ENCODE measurements at places on chromosomes 4 and X.
A peak's percentile ranks its signal among the peaks of the same experiment; 100 is the strongest.

DNA sequence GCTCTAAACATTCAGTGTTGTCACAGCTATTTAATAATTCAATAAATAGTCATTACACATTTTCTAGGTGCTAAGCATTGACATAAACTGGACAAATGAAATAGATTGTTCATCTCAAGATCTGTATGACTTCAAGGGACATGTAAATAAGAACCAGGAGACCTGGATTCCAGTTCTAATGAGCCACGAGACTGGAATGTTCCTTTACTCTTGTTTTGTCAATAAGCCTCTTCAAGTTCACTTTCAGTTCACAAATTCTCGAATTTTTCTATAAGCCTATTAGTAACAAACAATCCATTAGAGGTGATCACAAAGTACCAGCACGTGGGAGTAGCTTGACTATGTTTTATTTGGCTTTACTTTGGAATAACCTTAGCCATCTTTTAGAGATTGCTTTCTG lies 514.0 kb upstream of the SMIM31 start:
- no peak for DNase-seq

DNA sequence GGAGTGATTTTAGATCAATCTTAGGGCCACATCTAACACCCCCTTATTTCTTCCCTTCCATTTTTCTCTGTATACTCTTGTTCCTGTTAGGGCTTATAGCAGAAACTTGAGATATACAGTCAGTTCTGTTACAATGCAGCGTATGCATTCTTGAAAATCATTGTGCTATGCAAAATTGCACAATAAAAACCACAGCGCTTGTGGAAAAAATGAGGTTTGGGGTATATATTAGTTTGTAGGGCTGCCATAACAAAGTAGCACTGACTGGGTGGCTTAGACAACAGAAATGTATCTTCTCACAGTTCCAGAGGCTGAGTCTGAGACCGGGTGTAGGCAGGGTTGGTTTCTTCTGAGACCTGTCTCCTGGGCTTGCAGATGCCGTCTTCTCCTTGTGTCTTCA lies 59.0 kb downstream of the WWC2 start:
- DNase-seq = no peak

- no peak for DNase-seq
Observed at GRCh38 chrX:133005616-133006015, 47.2 kb upstream of the HS6ST2 start.

GRCh38 chr4:173332021-173332487 lies 2.1 kb downstream of the HMGB2 start:
- DNase-seq = no peak

DNA sequence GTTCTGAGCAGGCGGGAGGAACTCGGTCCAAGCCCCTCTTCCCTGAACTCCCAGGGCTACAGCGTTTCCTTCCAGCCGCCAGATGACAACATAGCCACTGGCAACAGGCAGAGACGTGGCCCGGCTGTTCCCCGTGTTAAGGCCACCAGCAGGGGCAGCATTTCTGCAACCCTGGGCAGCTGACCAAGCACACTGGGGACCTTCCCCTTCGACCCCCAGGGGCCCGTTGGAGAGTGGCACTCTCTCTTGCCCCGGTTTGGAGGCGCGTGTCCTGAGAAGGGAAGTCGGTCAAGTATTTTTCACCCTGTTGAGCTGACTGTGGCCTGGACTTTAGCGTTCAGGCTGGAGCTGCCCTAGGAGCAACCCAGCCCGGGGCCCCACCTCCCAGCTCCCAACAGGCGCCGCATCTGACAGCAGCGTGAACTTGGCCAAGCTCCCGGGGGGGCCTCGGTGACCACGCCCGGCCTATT lies 37.6 kb downstream of the ZBTB49 start:
- no peak for DNase-seq

- peak; percentile 32 for DNase-seq
Observed at GRCh38 chrX:153460826-153461225, 9.6 kb downstream of the HAUS7 start.

GRCh38 chr4:79663865-79664264 lies 255.8 kb upstream of the GK2 start:
- no peak for DNase-seq

GRCh38 chr4:105550641-105551040 lies 1.8 kb upstream of the ARHGEF38 start:
- DNase-seq = no peak

- DNase-seq = no peak
Observed at GRCh38 chrX:82627568-82627967, 880.5 kb upstream of the POU3F4 start.

DNA sequence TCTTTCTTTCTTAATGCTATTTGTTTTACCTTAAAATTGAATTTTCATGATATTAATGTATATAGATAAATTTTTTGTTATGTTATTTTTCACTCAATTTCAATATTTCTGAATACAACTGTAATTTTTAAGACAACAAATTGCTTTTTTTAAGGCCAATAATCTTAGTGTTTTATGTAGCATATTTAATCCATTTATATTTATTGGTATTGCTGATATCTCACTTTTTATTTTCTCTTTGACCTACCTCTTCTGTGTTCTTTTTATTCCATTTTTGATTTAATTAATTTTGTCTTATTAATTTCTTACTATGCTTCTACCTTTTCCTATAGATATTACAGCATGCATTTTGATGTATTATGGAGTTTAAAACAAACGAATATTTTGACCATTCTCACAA lies 460.1 kb upstream of the AGA start:
- no peak for DNase-seq

DNA sequence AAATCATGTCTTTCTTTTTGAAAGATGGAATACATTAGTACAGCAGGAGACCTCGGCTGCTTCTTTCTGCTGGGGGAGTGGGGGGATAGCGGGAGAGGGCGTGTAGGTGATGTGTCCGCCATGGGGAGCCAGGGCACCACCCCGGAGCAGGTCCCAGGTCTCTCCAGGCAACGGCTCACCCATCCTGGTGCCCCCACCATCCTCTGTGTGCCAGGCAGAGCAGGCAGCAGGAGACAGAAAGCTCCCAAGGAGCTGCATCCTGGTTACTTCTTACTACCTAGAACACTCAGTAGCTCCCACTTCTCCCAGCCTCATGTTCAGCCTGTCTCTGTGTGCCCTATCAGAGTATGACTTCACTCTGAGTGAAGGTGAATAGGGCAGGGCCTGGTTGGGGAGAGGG lies 23.6 kb downstream of the TNIP2 start:
- no peak for DNase-seq

DNA sequence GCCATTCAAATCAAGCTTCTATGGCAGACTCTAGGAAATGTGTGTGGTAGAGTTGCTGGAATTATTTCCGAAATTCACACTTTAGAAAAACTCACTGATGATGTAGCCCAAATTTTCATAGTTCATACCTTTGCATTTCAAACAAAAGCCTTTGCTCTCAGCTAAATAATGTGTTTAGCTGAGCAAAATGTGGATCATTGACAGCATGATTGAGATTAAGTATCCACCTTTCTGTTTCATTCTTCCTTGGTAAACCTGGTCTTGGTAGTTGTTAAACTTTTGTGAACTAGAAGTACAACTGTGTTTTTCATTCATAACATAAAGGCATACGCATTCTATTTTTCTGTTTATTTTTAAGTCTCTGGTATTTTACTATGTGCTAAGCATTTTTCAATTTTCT lies 7.2 kb downstream of the PCDH7 start:
- DNase-seq = no peak

GRCh38 chrX:10591363-10592335 lies 28.7 kb downstream of the MID1 start:
- DNase-seq = no peak

GRCh38 chr4:168717847-168718246 lies 221.0 kb downstream of the PALLD start:
- no peak for DNase-seq

- DNase-seq = no peak
Observed at GRCh38 chr4:11451716-11452115, 23.0 kb upstream of the HS3ST1 start.

DNA sequence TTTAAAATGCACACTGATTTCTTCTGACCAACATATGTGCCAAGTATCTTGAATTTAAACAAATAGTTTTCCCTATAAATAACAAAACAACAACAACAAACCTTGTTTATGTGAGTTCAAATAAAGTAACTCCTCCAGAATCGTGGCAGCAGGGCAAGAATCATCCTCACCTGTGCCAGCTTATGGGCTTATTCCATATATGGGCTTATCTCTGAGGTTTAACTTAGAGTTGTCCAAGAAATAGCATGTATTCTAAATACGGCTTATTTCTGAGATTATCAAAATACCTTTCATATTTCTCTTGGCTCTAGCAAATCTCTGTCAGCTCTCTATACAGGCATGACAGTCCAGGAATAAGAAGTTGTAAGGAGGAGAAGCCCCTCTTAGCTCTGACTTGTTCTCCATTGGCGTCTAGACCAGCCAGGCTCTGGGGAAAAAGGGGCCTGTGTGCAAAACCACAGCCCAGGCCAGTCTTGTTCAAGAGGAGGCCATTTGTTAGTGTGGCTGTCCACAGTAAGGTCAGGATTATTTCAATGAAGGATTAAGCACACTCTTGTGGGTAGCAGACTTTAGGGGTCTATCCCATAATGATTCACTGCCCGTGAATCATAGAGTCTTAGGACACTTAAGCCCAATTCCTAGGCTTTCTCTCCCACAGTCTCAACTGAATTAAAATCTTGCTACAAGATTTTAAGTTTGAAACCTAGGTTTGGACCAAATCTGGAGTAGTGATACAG lies 63.2 kb downstream of the FRAS1 start:
- no peak for DNase-seq

DNA sequence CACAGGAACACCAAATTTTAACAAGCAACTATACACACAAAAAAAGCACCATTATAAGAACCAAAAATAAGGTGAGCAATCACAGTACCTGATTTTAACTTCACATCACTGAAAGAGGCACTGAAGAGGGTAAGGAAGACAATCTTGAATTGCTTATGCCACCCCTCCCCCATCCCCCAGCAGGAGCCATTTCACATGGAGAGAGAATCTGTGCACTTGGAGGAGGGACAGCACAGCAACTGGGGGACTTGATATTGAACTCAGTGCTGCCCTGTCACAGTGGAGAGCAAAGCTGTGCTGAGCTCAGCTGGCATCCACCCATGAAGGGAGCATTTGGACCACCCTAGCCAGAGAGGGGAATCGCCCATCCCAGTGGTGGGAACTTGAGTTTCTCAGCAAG lies 56.0 kb downstream of the NUDT11 start:
- DNase-seq = no peak

DNA sequence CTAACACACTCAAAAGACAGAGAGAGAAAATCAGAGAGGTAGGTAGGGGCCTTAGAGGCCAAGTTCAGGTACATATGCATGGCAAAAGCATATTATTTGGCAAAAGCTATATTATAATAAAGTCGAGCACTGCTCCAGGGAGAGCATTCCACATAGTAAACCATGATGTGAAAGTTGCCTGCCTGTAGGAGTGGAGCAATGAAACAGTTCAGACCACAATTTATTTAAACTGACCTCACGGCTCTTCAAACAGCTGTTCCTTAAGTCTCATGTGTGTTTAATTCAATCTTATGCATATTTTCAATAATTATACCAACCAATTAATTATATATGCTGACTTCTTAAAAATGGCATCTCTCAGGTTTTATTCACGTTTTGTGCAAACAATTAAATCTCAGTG lies 3.3 kb downstream of the RFC1 start:
- no peak for DNase-seq

- DNase-seq = no peak
Observed at GRCh38 chr4:108155373-108155772, 13.4 kb downstream of the LEF1 start.

DNA sequence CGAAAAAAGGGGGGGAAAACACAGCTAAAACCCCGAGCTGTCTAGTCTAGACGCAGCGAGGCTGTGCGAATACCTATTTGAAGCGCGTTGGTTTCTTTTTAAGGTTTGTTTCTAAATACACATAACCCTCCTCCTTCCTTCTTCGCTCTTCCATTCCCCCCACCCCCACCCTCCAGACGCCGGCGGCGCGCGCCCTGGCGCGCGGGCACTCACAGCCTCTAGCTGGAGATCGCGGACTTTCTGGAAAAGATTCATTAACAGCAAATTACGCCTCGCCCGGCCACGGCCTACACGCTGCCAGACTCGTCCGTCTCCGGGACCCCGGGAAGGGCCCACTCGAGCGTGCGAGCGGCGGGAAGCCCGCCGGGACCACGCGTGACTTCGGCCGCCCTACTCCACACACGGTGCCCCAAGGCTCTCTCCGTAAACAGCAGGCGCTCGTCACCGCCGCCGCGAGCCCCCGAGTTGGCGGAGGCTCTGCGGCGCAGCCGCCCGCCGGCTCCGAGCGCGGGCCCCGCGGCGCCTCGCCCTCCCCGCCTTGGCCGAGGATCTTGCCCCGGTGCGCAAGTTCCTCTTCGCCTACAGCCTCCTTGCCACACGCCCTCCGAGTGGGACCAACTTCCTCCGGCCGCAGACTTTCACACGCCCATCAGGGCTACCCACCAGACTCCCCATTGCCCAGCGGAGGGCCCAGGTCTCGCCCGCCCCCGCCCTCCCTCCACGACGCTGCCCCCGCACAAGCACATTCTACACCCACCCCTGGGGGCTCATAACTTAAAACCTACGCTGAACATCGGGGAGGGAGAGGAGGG lies 2.0 kb downstream of the BCOR start:
- no peak for DNase-seq

GRCh38 chr4:164894702-164895101 lies 17.7 kb downstream of the APELA start:
- no peak for DNase-seq

- no peak for DNase-seq
Observed at GRCh38 chr4:148283665-148284064, 158.5 kb downstream of the NR3C2 start.

GRCh38 chrX:22810876-22811275 lies 188.9 kb upstream of the DDX53 start:
- no peak for DNase-seq

- DNase-seq = no peak
Observed at GRCh38 chrX:41289095-41289494, 44.9 kb upstream of the DDX3X start.

All from NCI-H446 (cell line).